Psoas muscle (tissue), 8 donors: ENCODE measurements at places on chromosomes 1 and 21. TPM values are rescaled to one million over a fixed set of nuclear protein-coding genes. Genes with fewer than 3 reads are reported as not detected.

Gene SAMSN1
- polyA plus RNA-seq = 0.53 TPM

Gene IVL
- not detected for polyA plus RNA-seq

Gene ACTA1
- 26,656 TPM for polyA plus RNA-seq

DNA sequence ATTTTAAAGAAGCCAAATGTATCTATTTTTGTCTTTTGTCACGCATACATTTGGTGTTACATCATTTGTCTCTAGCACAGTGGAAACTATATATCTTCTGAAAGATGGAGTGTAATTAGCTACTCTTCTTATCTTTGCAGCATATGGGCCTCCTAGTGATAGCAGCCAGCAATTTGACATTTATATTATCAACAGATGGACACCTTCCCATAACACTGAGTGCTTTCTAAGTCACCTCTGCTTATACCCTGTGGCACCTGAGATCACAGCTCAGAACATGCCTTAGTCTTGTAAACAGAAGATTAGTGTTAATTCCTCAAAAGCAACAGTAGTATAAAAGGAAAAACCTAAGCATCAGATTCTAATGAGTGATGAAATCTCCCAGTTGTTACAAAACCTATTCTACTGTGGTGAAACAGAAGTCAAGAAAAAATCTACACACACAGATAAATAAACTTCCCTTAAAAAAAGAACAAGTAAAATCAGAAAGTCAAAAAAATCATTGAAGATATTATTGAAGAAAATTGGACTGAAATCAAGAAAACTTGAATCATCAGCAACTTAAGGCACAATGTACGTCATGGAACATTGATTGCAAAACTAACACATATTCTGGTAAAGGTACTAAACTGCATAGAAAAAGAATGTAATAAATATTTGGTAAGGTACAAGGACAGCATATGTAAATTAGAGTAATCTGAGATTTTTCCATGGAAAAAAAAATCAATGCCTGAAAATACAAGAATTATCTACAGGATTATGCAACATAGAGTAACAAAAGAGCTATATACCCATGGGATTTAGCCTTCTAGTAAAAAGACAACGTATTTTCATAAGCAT lies 61.7 kb downstream of the KCNT2 start:
- no peaks in the 10 kb centered on the region for H3K27me3 ChIP-seq
- H3K36me3 ChIP-seq = no peaks in the 10 kb centered on the region
- H3K27ac ChIP-seq = no peak overlapping the region
- DNase-seq = no peak

- H3K27me3 ChIP-seq = no peaks in the 10 kb centered on the region
- DNase-seq = no peak
- H3K27ac ChIP-seq = peak overlapping the region; percentile 56
- H3K4me3 ChIP-seq = no peak overlapping the region
Observed at GRCh38 chr1:218415726-218416125, 70.6 kb downstream of the TGFB2 start.

DNA sequence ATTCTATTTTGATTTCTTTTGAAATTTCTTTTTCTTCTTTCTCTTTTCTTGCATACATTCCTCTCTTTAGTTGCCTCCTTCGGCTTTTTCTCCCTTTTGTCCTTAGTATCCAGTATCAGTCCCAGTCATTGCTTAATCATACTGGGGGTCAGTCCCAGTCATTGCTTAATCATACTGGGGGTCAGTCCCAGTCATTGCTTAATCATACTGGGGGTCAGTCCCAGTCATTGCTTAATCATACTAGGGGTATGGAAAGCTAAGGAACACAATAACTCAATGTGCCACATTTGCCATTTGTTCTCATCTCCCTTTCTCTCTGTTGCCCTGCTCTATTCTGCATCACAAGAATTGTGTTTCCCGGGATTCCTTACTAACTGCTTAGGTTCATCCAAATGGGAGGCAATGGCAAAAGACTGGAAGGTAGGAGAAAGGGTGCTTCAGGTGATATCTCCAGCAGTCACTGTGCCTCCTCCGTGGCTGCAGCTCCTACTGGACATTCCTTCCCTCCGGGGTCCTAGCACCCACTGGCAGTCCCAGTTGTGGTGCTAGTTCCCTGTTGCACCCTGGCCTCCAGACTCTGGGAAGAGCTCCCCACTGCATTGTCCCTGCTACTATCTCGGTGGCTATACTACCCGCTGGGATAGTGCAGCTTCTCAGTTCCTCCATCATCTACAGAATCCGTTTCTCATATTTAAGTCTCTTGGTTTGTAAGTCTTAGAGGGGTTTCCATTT lies 32.6 kb upstream of the LAMC1 start:
- no peaks in the 10 kb centered on the region for H3K36me3 ChIP-seq
- no peaks in the 10 kb centered on the region for H3K27me3 ChIP-seq
- no peak overlapping the region for H3K4me3 ChIP-seq

- DNase-seq = no peak
- peaks cover 4% of the 10 kb centered on the region for H3K4me1 ChIP-seq
- H3K27me3 ChIP-seq = no peaks in the 10 kb centered on the region
- peaks cover 4% of the 10 kb centered on the region for H3K36me3 ChIP-seq
- no peak overlapping the region for H3K27ac ChIP-seq
Observed at GRCh38 chr1:230237009-230237370, 170.0 kb downstream of the GALNT2 start.

DNA sequence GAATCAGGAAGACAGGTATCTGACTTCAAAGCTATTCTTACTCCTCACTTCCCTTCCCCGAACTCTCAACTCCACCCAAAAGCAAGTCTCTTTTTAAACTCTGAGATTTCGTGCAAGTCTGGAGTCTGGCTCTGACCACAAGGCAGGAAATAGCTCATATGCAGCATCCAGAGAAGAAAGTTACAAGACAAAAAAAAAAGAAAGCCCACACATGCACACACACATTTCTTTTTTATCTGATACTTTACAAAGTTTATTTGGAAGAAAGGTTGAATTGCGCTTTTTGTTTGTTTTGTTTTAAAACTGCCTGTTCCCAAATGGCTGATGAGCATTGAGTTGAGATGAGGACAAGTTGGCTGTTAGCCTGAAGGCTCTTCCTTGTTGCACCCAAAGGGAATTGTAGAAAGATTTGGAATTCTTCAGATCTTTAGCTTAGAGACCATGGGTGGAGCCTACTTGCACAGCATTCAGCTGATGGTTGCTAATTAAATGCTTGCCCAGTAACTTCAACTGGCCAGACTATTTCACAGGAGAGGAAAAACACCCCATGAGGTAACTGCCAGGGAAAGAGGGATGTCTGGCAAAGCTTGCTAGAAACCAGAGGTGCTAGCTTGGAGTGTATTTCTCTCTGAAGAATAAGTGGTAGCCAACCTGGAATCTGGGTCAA lies 490.3 kb downstream of the TTLL7 start:
- no peak overlapping the region for H3K4me3 ChIP-seq
- H3K36me3 ChIP-seq = no peaks in the 10 kb centered on the region
- H3K4me1 ChIP-seq = no peaks in the 10 kb centered on the region
- H3K27ac ChIP-seq = no peak overlapping the region

DNA sequence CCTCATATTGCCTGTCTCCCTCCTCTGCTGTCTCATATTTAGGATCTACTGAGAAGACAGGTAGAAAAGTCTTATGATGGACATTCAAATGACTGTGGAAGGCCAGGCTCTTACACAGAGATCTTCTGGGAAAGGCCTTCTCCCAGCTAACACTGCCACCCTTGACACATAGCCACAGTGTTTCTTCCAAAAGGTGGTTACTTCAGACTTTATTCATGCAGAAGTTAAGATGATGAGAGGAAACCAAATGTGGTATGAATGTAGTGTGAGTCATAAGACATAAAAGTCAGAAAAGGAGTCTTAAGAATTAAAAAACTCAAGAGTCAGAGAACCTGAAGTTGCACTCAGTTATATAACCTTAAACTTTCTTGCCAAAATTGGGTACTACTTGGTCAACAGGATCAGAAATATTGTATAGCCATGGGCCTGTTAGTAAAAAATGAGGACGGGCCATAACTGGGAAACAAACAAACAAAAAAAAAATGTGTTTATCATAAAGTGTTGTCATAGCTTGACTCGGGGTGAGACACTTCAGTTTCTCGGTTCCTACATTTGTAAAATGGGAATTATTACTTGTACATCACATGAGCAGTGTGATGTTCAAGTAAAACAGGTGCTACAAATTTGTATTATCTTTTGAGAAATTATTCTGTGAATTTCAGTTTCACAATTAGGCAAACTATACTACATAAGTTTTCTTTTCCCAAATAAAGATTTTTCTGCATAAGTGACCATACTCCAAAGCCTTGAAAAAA lies 1.2 kb upstream of the DENND1B start:
- H3K36me3 ChIP-seq = no peaks in the 10 kb centered on the region
- peak overlapping the region; percentile 88 for H3K27ac ChIP-seq
- peaks cover 26% of the 10 kb centered on the region for H3K4me1 ChIP-seq
- H3K27me3 ChIP-seq = no peaks in the 10 kb centered on the region
- no peak for DNase-seq

DNA sequence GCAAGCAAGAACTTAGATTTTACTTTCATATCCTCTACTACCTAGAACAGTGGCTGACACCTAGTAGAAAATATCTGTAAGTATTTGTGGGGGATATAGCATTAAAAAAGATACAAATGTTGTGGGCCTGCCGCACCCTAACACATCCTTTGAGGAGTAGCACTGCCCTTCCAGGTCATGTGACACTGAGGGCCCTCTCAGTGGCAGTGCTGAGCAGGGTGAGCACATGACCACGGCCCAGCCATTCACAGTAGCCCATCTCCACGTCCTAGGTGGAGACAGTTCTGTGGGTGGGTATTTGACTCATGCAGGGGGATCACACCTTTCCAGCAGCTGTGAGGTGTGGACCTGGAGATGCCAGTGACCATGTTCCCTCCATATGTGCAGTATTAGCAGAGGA lies 108.9 kb downstream of the OMA1 start:
- H3K36me3 ChIP-seq = no peaks in the 10 kb centered on the region
- no peak overlapping the region for H3K4me3 ChIP-seq
- no peaks in the 10 kb centered on the region for H3K27me3 ChIP-seq
- DNase-seq = no peak
- peaks cover 3% of the 10 kb centered on the region for H3K4me1 ChIP-seq
- H3K27ac ChIP-seq = no peak overlapping the region

DNA sequence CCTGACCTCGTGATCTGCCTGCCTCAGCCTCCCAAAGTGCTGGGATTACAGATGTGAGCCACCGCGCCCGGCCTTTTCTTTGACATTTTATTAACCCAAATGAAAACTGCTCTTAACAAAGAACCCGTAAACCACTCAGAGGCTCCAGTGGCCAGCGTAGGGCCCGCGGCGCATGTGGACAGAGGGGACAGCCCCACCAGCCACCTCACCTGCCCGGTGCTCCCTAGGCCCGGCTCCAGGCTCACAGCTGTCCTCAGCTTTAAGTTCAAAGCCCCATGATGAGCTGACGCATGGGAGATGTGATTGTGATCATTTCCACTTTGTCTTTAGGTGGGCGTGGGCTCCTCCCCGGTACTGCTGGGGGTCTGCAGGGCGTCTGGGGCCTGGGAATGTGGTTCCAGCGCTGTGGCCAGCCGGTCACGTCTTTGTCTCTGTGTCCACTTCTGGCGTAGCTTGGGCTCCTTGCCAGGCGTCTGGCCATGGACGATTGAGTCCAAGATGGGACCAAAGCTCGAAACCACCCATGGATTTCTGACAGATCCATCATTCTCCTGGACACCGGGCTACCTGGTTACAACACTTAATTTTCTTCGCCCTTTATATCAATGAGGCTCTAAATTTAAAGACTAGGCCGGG lies 6.9 kb downstream of the PRKCZ start:
- H3K36me3 ChIP-seq = no peaks in the 10 kb centered on the region
- no peak overlapping the region for H3K4me3 ChIP-seq
- H3K4me1 ChIP-seq = no peaks in the 10 kb centered on the region
- no peak for DNase-seq

DNA sequence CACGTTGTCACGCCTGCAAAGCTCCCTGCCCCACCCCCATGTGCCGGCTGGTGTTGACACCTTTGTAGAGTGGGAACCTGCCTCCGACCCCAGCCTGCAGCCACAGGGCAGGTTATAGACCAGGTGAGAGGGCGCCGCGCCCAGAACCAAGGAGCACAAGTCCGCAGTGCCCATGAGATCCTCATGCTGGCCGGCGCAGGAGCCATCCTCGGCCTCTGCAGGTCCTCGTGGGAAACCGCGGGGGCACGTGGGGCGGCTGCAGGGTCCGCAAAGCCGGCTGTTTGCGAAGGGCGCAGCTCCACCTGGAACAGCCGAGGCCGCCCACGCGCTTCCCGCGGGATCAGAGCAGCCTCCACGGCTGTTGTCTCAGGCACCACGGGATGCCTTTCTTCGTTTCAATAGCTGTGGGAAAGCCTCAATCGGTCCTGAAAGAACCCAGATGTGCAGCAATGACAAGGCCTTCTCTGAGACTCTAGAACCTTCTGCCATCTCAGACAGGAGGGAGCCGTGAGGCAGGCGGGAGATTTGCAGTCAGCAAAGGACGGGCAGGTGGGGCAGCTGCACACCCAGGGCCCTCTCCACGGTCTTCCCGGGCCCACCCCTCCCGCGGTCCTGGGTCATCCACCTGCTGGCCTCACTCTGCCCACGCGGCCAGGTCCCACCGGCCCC lies 29.9 kb downstream of the POFUT2 start:
- no peak overlapping the region for H3K4me3 ChIP-seq
- no peak overlapping the region for H3K27ac ChIP-seq
- no peak for DNase-seq
- peaks cover 9% of the 10 kb centered on the region for H3K36me3 ChIP-seq
- no peaks in the 10 kb centered on the region for H3K4me1 ChIP-seq
- H3K27me3 ChIP-seq = no peaks in the 10 kb centered on the region

GRCh38 chr1:152906023-152906565 lies 2.3 kb upstream of the IVL start:
- no peak overlapping the region for H3K4me3 ChIP-seq
- H3K27me3 ChIP-seq = peaks cover 4% of the 10 kb centered on the region
- no peaks in the 10 kb centered on the region for H3K4me1 ChIP-seq
- no peaks in the 10 kb centered on the region for H3K36me3 ChIP-seq

GRCh38 chr1:17599291-17599953 lies 59.9 kb downstream of the ARHGEF10L start:
- H3K4me1 ChIP-seq = peaks cover 8% of the 10 kb centered on the region
- peak overlapping the region; percentile 21 for H3K27ac ChIP-seq
- H3K4me3 ChIP-seq = no peak overlapping the region
- peaks cover 3% of the 10 kb centered on the region for H3K36me3 ChIP-seq

GRCh38 chr1:171910786-171911185 lies 69.5 kb downstream of the DNM3 start:
- H3K4me1 ChIP-seq = no peaks in the 10 kb centered on the region
- DNase-seq = no peak
- H3K36me3 ChIP-seq = no peaks in the 10 kb centered on the region
- no peak overlapping the region for H3K27ac ChIP-seq

DNA sequence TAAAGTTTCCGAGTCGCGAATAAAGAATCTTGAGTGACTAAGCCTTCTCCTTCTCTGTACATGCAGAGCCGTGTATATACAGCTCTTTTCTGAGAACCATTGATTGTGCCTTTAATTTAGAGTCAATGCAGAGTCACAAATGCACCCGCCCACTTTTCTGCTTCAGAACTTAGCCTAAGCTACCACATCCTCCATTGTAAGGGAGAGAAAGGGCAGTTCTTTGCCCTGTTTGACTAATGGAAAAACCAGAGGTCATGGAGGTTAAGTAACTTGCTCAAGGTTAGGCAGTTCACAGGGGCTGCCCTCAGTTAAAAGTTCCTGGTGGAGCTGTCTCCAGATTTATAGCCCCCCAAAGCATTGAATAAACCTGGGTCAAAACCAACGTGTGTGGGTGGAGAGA lies 139.6 kb downstream of the TOMM20 start:
- no peak overlapping the region for H3K27ac ChIP-seq
- H3K4me1 ChIP-seq = peaks cover 16% of the 10 kb centered on the region
- H3K36me3 ChIP-seq = no peaks in the 10 kb centered on the region
- H3K27me3 ChIP-seq = no peaks in the 10 kb centered on the region
- DNase-seq = no peak
- H3K4me3 ChIP-seq = no peak overlapping the region
